ENCODE measurements at places on chromosomes 5 and 9. TPM values are rescaled to one million over a fixed set of nuclear protein-coding genes. Genes with fewer than 3 reads are reported as not detected.

DNA sequence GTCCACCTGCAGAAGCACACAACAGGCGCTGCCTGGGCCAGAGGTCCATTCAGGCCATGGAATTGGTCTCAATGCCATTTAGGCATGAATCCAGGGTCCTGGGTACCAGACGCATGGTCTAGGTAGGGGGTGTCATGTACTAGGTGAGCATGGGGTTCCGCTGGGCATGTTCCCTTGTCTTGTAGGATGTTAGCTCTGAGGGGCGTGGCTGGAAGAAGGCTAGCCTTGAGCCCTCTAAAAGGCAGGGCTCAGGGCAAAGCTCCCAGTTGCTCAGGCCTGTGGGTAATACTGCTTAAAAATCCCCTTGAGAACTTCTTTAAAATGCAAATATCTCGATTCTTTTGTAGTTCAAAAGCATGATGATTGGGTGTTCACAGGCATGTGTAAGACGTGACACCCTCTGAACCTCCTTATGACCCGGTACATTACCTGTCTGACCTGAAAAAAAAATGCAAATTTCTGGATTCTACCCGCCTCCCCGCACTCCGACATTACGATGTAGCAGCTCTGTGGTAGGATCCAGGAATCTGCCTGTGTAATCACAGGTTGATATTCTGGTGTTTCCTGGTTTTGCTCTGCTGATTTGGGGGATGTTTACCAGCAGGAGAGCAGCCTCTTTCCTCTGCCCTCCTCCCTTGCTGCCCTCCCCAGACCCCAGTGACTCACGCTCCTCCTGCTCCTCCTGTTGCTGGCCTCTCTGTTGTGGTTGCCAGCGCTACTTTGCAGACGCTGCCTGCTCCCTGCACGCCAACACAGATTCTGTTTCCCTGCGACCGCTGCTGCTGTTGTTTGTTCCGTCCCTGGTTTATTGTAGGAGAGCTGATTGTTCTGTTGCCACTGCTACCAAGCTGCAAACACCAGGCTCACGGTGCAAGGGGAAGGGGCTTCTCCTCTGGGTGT lies 5.7 kb downstream of the TMC1 start:
- peak; percentile 72 for DNase-seq

- no peak for DNase-seq
Measured at GRCh38 chr5:56620903-56621677, 194.3 kb upstream of the MAP3K1 start.

DNA sequence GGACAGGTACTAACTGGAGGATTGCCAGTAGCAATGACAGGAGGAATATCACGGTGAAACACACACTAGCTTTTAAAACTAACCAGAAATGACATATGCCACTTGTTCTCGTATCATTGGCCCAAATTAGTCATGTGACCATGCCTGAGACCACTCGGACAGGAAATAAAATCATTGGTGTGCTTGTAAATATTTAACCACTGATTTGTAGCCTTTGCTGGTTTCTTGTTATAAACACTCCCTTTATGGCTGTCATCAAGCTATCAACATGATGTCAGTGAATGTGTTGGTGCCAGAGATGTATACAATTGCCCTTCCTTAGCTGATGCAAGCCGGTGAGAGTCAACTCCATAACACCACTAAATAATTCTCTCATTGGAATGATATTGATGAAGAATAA lies 123.7 kb upstream of the ANKH start:
- no peak for DNase-seq

- DNase-seq, result no peak
Measured at GRCh38 chr5:5613261-5613990, 190.9 kb downstream of the ICE1 start.

MOCS2 gene
- total RNA-seq, result 77.9 TPM

Data from right cardiac atrium (tissue), 5 donors.